ENCODE measurements at places on chromosomes 1 and 21. TPM values are rescaled to one million over a fixed set of nuclear protein-coding genes. Genes with fewer than 3 reads are reported as not detected.

DNA sequence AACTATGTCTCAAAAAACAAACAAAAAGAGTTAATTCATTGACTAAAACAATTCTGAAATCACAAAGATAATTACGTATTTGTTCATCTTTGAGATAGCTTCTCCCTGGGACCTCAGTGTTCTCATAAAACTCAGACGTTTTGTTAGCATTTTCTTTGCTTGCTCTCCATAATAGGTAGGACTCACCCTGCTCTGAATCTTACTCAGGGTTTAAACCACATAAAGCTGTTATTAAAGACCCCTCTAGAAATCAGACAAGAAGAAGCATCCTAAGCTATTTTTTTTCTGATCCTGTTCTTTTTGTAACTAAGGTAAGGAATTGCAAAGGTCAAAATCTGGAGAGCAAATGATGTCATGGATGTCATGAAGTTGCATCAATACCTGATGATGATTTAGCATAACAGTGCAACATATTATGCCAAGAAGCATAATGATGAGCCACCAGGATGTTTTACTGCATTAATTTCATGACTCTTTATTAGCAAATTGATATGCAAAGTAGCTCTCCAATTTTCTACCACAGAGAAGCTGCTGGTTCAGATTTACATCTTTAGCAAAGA is 2.4 kb downstream of the FBXO42 start:
- H3K36me3 ChIP-seq, result no peaks in the 10 kb centered on the region
- peak overlapping the region; percentile 25 for H3K27ac ChIP-seq
- H3K4me3 ChIP-seq, result no peak overlapping the region
- no peak for DNase-seq
- no peaks in the 10 kb centered on the region for H3K27me3 ChIP-seq

- H3K4me1 ChIP-seq, result peaks cover 13% of the 10 kb centered on the region
- no peaks in the 10 kb centered on the region for H3K36me3 ChIP-seq
- no peak overlapping the region for H3K4me3 ChIP-seq
- no peaks in the 10 kb centered on the region for H3K27me3 ChIP-seq
These were observed 8.8 kb upstream of the GUCA2A start for GRCh38 chr1:42173155-42173933.

DNA sequence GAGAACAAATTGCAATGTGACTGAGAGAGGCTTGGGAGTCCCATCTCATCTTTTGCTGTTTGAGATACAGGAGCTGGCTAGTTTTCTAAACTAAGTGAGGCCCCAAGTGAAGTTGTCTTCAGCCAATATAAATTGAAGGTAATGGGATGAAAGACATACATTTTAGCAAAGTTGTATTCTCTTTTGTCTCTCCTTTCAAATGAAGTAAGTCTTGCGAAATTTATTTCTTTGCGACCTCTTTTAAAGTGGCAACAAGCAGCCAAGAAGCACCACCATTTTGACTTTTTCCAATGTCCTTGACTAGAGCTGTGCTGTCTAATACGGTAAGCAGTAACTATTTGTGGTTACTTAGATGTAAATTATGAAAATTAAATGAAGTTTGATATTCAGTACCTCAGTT is 385.7 kb downstream of the USP25 start:
- H3K27me3 ChIP-seq, result no peaks in the 10 kb centered on the region
- no peaks in the 10 kb centered on the region for H3K36me3 ChIP-seq
- no peak overlapping the region for H3K4me3 ChIP-seq
- H3K4me1 ChIP-seq, result peaks cover 4% of the 10 kb centered on the region

DNA sequence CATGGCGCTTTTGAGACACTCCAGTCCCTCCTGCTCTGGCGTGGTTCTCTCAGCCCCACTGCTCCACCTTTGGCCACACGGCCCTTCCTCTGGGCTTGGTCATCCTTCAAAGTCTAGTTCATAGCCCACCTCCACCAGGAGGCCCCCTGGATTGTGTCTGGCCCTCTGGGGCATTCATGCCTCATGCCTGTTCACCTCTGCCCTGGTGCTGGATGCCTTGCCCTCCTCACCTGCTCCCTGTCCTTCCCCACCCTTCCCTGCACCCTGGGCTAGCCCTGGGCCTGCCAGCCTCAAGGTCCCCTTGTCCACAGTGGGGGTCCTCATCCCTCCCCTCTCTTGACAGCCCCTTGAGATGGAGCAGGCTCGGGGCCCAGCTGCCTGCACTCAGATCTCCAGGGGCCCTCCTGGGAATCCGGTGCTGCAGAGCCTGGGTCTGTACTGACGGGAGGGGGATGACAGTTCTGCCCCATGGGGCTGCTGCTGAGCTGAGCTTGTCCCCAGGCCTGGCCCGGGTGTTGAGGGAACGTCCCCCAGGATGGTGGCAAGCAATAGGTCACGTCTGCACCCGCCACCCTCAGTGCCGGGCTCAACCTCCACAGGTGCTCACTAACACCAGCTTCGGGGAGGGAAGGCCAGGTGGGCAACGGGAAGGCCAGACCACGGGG is 18.4 kb downstream of the PRXL2B start:
- no peak overlapping the region for H3K27ac ChIP-seq
- no peaks in the 10 kb centered on the region for H3K4me1 ChIP-seq
- H3K36me3 ChIP-seq, result no peaks in the 10 kb centered on the region

The KCND3 gene
- 2.6 TPM for total RNA-seq

DNA sequence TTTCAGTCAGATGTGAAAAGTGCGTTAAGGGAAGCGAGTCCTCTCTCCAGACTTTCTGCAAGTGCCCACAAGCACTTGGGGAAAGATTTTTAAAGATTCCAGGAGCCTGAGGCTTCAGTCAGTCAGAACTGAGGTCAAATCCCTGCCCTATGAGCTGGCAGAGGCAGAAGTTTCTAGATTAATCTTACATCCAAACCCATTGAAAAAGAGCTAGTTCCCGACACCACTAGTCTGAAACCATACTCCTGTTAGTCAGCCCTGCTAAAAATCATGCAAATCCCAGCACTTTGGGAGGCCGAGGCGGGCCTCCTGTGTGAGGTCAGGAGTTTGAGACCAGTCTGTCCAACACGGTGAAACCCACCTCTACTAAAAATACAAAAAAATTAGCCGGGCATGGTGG is 21.0 kb downstream of the RSPH1 start:
- no peak overlapping the region for H3K4me3 ChIP-seq
- DNase-seq, result no peak
- no peaks in the 10 kb centered on the region for H3K4me1 ChIP-seq
- no peaks in the 10 kb centered on the region for H3K36me3 ChIP-seq
- H3K27me3 ChIP-seq, result no peaks in the 10 kb centered on the region
- H3K27ac ChIP-seq, result no peak overlapping the region

- no peaks in the 10 kb centered on the region for H3K27me3 ChIP-seq
- no peak for DNase-seq
- H3K4me1 ChIP-seq, result peaks cover 59% of the 10 kb centered on the region
- no peaks in the 10 kb centered on the region for H3K36me3 ChIP-seq
- H3K4me3 ChIP-seq, result peak overlapping the region; percentile 91
These were observed 813 bp upstream of the DEDD start for GRCh38 chr1:161133220-161133740.

GRCh38 chr1:108750476-108751181 is 4.2 kb downstream of the STXBP3 start:
- H3K4me1 ChIP-seq, result peaks cover 5% of the 10 kb centered on the region
- no peak for DNase-seq
- H3K4me3 ChIP-seq, result no peak overlapping the region
- no peaks in the 10 kb centered on the region for H3K27me3 ChIP-seq
- no peaks in the 10 kb centered on the region for H3K36me3 ChIP-seq
- no peak overlapping the region for H3K27ac ChIP-seq

DNA sequence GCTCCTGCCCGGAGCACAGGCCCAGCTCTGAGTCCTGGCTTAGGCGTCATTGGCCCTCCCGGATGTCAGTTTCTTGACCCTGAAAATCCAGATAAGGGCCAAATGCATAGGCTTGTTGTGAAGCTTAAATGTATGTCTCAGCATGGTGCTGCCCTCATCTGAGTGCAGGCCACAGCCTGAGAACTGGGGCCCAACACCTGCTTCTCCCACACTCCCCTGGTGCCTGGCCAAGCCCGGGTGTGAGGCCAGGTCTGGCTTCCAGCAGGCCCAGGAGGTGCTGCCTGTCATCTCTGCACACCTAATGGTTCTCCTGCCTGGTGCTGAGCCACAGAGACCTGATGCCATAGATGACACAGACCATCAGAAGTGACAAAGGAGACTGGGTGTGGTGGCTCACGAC is 14.0 kb downstream of the MX2 start:
- H3K27ac ChIP-seq, result no peak overlapping the region
- no peak overlapping the region for H3K4me3 ChIP-seq
- DNase-seq, result no peak
- H3K4me1 ChIP-seq, result no peaks in the 10 kb centered on the region
- no peaks in the 10 kb centered on the region for H3K27me3 ChIP-seq
- no peaks in the 10 kb centered on the region for H3K36me3 ChIP-seq

- peaks cover 50% of the 10 kb centered on the region for H3K4me1 ChIP-seq
- no peaks in the 10 kb centered on the region for H3K36me3 ChIP-seq
- no peaks in the 10 kb centered on the region for H3K27me3 ChIP-seq
- DNase-seq, result no peak
- peak overlapping the region; percentile 64 for H3K27ac ChIP-seq
These were observed 29.2 kb downstream of the SOX13 start for GRCh38 chr1:204102029-204102611.

- no peaks in the 10 kb centered on the region for H3K36me3 ChIP-seq
- no peaks in the 10 kb centered on the region for H3K27me3 ChIP-seq
- no peak overlapping the region for H3K27ac ChIP-seq
- H3K4me1 ChIP-seq, result no peaks in the 10 kb centered on the region
- no peak for DNase-seq
These were observed 91.1 kb upstream of the CACHD1 start for GRCh38 chr1:64378826-64379225.

DNA sequence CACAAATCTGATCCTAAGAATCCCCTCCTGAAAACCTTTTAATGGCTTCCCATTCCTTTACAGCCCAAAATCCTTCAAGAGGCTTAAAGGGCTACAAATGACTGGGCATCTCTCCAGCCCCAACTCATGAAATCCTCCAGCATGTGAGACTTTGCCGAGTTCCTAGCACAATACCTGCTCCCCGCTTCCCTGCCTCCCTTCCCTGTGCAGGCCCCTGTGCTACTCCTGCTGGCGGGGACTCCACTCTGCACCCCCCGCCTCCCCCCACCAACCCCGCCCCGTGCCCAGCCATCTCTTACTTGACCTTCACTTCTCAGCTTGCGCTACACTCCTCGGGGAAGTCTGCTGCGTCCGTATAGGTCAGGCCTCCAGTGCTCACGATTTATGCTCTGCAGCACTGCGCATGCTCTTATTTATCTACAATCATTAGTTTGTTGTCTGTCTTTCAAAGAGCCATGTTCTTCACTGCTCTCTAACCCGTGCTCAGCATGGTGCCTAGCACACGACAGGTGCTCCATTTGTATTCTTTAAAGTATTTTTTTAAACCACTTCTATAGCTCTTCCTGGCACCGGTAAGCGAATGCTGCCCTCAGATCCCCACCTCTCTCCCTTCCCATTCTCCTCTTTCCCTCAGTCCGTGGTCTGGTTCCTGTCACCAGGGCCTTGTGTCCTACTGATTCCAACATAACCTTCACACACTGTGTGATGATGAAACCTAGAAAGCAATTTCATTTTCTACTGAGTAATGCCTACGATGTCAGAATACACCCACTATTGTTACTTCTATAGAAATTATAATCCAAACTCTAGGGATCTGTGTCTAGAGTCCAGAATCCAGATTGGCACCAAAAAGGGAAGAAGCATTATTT is 37.5 kb upstream of the PLA2G2C start:
- H3K4me1 ChIP-seq, result no peaks in the 10 kb centered on the region
- H3K27me3 ChIP-seq, result no peaks in the 10 kb centered on the region
- H3K36me3 ChIP-seq, result no peaks in the 10 kb centered on the region
- no peak for DNase-seq
- H3K27ac ChIP-seq, result no peak overlapping the region
- H3K4me3 ChIP-seq, result no peak overlapping the region

The VAMP4 gene
- total RNA-seq, result 4.8 TPM

GRCh38 chr1:82565546-82565945 is 764.8 kb downstream of the ADGRL2 start:
- DNase-seq, result no peak
- no peak overlapping the region for H3K27ac ChIP-seq
- H3K27me3 ChIP-seq, result no peaks in the 10 kb centered on the region
- H3K36me3 ChIP-seq, result no peaks in the 10 kb centered on the region
- H3K4me3 ChIP-seq, result no peak overlapping the region
- peaks cover 5% of the 10 kb centered on the region for H3K4me1 ChIP-seq

GRCh38 chr1:97906567-97907241 is 14.1 kb downstream of the DPYD start:
- DNase-seq, result peak; percentile 33
- peaks cover 15% of the 10 kb centered on the region for H3K4me1 ChIP-seq
- no peaks in the 10 kb centered on the region for H3K27me3 ChIP-seq

DNA sequence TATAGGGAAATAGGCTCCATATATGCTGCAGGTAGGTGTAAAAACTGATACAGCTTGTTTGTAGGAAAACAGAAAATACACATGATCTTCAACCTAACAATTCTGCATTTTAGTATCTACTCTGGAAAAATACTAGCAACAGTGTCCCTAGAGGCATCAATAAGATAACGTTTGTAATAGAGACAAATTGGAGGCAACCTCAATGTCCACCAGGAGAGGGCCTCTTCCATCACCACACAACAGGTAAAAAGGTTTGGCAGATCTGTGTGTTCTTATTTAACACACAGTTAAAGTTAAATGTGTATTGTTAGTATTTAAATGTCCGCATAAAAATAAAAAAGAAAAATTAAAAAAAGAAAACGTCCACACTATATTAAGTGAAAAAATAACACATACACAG is 5.4 kb downstream of the EIF2D start:
- no peaks in the 10 kb centered on the region for H3K36me3 ChIP-seq
- no peak for DNase-seq
- no peak overlapping the region for H3K4me3 ChIP-seq
- H3K4me1 ChIP-seq, result peaks cover 6% of the 10 kb centered on the region

DNA sequence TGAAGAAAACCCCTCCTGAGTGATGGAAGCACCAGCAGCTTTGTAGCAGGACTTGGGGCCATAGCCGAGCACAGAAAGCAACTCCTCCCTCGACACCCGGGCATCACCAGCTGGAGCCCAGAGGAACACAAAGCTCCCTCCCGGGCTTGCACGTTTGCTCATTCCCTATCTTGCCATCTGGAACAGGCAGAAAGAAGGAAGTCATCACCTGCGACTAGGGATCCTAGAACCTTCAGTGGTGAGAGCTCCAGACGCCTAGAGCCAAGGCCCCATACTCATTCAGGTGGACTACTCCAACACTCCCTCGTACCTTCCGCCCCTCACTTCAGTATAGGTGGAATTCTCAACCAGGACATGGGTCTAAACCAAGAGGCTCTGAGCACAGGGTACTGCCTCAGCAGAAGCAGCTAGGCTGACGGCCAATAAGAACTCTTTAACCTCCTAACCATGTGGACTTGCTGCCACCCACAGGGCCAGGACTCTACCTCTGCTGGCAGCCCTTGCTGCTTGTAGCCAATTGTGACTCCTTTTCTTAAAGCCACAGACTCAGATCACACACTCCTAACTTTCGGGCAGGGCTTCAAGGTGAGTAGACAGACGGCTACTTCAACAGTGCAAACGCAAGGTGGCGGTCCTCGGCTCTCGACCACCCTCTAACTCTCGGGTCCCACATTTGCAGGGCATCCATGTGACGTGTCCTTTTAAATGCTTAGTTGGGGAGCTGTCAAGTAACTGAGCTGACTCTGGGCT is 65.4 kb downstream of the NPHP4 start:
- DNase-seq, result no peak
- no peaks in the 10 kb centered on the region for H3K4me1 ChIP-seq
- H3K27me3 ChIP-seq, result no peaks in the 10 kb centered on the region
- H3K27ac ChIP-seq, result no peak overlapping the region
- H3K4me3 ChIP-seq, result no peak overlapping the region
- no peaks in the 10 kb centered on the region for H3K36me3 ChIP-seq

The VSIG8 gene
- not detected for total RNA-seq
